ENCODE measurements at places on chromosomes 2 and 18.

DNA sequence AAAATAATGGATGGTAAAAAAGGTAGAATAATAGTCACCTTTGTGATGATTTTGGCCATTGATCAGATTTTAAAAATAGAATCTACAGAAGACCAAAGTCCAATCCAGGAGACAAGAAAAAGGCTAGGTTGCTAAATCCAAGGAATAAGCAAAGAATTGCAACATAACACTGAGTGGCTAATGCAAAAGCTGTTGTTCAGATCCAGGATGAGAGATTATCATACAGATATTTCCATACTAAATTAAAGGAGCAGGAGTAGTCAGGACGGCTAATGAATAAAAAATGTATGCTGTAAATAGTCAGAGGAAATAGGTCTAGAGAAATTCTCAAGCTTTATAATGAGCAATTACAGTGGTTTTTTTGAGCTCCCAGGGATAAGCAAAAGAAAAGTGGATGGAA lies 745.9 kb upstream of the ACVR2A start:
- no peak for DNase-seq

DNA sequence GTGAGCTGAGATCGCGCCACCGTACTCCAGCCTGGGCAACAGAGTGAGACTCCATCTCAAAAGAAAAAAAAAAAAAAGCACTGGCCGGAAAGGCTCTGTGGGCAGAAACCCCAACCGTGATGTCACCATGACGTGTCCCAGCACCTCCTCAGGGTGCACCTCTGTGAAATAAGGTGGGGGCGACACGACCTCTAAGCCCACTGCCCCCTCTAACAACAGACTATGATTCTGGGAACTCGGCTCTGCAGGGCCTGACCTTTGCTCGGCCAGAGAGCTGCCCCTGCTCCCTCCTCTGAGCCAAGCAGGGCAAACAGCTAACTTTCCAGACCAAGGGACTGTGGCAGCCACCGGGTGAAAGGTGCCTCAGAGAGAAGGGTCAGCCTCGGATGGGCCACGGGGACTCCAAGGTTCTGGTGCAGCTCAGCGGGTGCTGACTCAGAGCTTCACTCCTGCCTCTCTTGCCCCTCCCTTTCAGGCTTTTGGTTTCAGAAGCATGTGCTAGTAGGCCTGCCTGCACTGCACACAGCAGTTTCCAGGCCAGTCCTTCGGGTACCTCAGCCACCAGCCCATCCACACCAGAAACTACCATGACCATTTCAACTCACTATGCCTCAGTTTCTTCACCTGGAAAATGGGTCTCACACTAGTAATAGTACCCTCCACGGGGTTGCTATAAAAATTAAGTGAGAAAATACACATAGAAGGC lies 8.0 kb downstream of the TMBIM1 start:
- peak; percentile 74 for DNase-seq

- peak; percentile 77 for DNase-seq
These were observed 570.1 kb downstream of the PLCL1 start for GRCh38 chr2:198374375-198375082.

DNA sequence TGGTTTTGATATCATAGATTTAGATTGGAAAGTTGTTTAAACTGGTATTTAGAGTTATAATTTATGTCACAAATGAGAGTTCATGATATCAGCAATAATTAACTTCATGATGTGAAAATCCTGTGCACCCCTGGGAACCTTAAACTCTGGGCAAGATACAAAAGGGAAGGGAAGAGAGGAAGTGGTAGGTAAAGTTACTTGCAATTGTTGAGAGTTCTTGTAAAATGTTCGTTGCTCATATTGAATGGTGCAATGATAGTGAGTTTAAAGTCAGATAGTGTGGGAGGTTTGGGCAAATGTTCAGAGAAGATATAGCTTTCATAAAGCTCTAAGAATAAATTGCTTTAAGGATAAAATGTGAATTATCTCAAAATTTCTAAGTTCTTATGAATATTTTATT lies 75.4 kb downstream of the SP110 start:
- DNase-seq = no peak

DNA sequence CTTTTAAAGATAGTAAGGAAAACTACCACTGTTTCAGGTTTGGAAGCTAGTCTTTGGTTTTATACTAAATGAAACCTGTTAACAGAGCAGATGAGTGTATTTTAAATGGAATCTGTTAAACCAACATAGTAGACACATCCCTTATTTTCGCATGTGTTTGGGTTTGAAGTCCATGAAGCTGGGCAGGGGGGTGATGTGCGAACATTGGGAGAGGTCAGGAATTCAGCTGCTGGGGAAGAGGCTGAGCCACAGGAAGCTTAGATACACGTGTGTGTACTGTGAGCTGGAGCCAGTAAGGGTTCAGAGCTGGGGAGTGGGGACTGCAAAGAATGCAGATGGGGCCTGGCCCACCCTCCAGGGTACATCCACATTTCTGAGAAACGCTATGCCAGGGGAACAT lies 176.9 kb downstream of the VAPA start:
- no peak for DNase-seq

All from EH (cell line).